Activated CD8-positive, alpha-beta memory T cell treated with anti-CD3 and anti-CD28 coated beads, Interleukin-2, amount 10 ng/mL, durations not matched to agents 7 days and 5 days (primary cell): ENCODE measurements at places on chromosomes 13 and 19.

DNA sequence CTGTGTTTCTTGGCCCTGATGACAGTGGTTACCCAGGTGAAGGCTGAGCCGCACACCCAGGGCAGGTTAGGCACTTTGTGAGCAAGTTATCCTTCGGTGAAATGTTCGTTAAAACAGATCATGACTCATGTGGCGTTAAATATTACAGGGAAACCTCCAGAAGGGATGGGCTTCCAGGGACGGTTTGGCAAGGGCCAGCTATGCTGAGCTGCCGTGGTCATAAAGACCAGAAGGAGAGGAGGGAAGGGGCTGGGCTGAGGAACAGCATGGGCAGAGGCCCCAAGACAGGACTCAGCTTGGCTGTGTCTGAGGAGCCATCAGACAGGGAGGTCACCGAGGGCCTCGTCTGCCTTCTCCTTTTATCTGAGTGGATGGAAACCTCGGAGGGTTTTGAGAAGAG, 47.5 kb downstream of the ATP11A start:
- no peak for DNase-seq

- peak; percentile 76 for DNase-seq
Observed at GRCh38 chr19:42092350-42092749, 16.4 kb downstream of the ZNF574 start.

DNA sequence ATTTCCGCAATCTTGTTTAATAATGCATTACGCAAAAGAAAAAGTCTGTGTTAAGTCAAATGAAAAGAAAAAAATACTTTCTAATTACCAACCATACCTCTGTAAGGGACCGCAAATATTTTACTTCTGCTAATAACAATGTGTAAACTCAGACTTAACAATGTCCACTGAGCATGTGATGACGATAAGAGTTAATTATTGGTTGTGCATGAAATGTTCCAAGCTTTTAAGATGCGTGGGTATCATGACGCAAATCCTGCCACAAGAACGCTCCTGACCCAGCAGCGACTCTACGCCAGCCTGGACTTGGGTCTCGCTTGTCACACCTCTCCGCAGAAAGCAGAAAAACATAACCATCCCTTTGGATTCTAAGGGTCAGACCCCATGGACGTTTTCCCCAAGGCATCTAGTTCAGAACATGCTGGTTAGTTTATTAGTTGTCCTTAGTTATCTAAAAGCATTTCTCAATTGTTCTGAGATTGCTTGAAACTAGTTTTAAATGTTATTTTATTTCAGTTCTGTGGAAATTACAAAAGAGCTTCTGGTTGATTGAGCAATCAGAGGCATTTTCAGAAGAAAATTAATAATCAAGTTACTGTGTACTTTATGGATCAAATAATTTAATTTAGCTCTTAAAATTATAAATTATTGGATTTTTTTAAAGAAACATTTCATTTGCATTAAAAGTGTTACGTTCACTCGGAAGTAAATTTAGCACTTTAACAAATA, 779.9 kb upstream of the ARGLU1 start:
- no peak for DNase-seq

DNA sequence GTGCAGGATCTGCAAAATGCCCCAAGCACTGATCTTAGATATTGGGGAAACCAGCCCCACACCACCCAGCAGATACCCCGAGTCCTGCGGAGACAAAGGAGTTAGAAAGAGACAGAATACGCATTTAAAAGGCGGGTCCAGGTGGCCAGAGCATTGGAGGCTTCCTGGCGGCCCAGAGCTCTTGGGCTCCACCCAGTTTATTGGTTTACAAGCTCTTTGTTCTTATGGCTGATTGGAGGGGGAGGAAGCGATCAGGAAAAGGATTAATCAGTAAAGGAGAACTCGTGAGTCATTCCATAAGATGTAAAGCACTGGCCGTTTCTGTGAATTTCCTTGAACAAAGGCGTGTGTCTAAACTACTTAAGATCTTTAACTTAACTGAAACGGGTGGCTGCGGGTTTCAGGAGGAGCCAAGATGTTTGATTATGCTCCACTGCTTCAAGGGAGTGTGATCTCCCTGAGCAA, 926 bp downstream of the ZNF587 start:
- DNase-seq, result peak; percentile 40

DNA sequence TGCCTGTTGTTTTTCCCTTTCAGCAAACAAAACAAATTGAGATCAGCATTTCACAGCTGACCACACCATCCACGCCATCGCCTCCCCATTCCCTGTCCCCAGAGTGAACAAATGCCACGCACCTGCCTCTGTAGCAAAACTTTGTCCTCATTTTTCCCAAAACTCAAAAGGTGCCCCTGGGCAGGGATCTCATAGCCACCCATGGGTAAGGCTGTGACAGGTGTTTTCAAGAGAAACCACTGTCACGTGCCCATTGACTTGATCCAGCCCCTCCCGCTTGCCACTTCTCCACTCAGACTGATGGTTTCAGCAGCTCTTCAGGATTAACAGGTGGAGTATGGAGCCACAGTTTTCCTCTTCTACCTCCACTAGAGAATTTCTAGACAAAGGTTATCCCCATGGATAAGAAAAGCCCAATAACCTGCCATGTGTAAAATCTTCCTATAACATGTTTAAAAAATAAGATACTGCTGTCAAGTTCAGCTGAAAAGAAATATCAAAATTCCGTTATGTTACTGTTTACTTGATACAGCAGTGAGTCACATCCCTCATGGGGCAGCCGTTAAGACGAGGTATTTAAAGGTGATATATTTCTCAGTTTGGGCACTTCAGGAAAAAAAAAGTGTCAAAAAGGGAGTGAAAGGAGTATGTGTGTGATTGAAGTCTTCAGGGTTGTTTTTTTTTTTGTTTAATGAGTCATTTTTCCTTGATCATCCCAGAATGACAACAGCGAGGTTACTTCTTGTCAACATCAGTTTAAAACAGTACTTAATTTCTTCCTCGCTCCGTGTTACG, 63.5 kb upstream of the GPR183 start:
- DNase-seq, result no peak

DNA sequence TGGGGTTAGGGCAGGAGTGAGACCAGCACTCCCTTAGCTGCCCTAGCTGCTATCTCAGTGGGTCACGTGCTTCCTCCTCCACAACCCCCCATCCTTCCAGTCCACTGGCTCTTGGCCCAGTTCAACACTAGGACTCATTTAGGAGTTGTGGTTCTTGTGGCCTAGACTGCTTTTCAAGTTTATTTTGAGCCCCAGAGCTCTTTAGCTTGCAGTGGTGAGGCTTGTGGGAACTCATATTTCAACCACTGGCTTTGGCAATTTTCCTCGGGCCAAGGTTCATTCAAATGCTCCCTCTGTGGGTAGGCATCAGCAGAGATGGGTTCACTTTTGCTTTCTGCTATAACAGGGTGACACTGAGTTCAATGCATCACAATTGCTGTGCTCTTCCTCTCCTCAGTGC, 436.2 kb upstream of the SLITRK5 start:
- DNase-seq, result no peak

DNA sequence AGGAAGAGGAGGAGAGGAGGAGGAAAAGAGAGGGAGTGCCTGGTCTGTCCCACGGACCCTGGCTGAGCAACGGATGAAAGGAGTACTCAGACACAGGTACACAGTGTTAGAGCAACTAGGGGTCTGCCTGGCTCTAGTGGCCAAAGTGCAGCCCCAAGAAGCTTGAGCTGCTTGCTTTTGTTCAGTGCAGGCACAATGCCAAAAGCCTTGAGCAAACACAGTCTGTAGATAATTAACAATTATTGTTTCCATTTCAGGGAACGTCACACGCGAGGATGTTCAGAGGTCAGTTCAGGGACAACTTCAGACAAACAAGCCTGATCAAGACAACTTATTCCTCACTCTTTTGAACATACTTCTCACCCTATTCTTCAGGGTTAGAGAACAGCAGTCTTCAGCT, 32.2 kb upstream of the ZNF726 start:
- no peak for DNase-seq

- no peak for DNase-seq
Observed at GRCh38 chr13:35763060-35763781, 286.7 kb upstream of the MAB21L1 start.

DNA sequence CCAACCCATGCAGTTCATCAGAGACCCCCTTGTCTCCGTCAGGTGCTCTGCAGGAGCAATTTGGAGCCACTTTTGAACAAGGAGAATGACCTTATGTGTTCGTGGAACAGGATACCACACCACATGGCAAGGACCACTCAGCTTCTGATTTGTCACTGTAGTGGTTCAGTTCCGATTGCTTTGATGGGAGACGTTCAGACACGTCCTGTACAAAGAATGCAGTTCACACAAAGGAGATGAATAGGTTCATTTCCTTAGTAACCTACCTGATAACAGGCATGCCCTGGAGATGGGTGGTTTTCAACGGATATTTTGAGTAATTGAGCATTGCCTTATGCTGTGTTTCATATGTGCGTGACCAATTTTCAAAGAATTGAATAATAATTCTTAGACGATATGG, 17.2 kb downstream of the FGF9 start:
- no peak for DNase-seq
